Stimulated activated CD4-positive, alpha-beta T cell treated with anti-CD3 and anti-CD28 coated beads, TNF-alpha, amount 100 ng/mL, for 48 hours (primary cell): ENCODE measurements at places on chromosomes 2 and 18.

- no peak for DNase-seq
Measured at GRCh38 chr2:9030841-9031240, 27.4 kb upstream of the MBOAT2 start.

DNA sequence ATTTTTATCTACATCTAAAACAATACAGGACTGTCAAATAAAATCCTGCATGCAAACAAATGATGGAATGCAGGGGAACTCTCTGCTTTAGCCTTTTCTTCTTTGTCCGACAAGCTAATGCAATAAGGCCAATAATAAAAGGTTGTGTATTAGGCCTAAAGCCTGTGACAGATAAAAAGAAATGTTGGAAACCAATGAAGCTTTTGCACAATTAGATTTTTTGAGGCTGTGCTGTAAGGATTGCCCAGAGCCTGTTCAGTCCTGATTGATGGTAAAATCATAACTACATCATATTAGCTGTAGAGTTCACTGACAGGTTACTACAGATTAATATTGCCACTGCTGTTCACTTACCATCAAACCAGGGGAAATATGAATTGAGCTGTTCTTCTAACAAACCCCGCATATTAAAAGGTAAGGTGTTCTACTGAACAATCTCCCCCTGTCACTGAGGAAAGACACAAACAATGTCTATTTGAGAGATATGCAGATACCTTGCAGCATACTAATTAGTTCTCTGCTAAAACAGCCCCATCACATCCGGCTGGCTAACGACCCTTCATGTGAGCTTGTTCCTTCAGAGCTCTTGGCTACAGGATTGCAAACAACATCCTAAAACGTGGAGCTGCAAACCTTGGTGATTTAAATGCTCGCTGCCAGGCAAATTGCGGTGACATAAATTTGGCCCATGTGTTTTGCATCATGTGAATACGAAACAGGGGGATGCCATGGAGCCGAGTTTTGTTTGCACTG lies 305.4 kb downstream of the MTX2 start:
- DNase-seq = no peak

- DNase-seq = no peak
Measured at GRCh38 chr2:100953406-100954043, 48.6 kb upstream of the RPL31 start.

DNA sequence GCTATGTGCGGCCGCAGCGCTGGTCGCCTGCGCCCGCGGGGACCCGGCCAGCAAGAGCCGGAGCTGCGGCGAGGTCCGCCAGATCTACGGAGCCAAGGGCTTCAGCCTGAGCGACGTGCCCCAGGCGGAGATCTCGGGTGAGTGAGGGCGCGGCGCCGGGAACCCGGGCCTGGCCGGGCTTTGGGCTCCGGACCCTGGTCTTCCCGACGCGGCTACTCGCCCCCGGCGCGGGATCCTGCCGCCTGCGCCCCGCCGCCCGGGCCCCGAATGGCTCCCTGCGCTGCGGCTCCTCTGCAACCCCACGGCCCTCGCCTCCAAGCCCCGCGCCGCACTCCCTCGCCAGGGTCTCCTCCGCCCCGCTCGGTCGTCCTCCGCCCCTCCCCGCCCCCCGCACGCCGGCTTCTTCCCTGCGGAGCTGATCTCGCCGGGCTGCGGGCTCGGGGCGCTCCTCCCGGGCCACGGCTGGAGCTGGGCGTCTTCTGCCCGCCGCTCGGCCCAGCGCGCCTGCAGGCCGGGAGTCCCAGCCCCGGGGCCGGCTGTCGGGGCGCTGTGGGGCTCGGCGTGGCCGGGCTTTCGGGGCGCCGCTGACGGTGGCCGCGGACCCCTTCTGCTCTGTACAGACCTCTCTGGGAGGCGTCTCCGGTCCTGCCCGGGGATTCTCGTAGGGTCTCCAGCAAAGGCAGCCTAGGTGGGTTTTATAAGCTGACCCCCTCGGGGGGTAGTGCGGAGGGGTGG lies 652 bp downstream of the GPC1 start:
- DNase-seq = no peak

DNA sequence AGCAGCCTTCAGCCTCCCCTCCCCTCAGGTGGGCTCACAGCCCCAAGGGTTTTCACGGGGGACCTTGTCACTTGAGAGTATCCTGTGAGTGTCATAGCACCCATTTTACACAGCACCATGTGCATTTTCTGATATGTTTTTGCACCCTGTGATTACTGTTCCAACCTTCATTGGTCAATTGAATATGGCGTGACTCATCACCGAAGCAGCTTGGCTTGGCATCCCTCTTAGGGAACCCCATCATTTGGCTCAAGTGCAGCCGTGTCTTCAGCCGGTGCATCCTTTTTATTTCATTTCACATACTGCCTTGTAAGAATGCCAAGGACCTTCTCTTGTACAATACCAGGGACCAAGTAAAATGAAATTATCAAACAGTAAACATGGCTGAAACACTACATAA lies 57.6 kb downstream of the NPAS2 start:
- DNase-seq = no peak

GRCh38 chr2:26043862-26044696 lies 10.2 kb downstream of the RAB10 start:
- DNase-seq = no peak

- no peak for DNase-seq
Measured at GRCh38 chr18:21105936-21106335, 5.7 kb downstream of the ROCK1 start.

- no peak for DNase-seq
Measured at GRCh38 chr2:113977060-113977659, 87.3 kb downstream of the ACTR3 start.

GRCh38 chr2:201500534-201500933 lies 49.0 kb downstream of the STRADB start:
- DNase-seq = no peak

GRCh38 chr2:60873381-60873780 lies 8.0 kb upstream of the REL start:
- DNase-seq = no peak

DNA sequence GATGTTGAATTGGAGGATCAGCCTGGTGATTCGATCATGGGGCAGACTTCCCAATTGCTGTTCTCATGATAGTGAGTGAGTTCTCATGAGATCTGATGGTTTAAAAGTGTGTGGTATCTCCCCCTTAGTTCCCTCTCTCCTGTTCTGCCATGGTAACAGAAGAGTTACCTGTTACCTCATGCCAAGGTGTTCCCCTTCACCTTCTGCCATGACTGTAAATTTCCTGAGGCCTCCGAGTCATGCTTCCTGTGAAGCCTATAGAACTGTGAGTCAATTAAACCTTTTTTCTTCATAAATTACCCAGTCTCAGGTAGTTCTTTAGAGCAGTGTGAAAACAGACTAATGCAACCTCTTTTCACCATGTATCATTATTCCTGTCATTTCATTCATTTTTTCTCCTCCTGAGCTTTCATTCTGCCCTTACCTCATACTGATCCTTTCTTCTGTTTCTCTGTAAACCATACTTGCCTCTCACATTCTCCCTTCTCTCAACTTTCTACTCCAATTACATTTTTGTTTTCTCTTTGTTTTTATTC lies 22.0 kb downstream of the STARD6 start:
- DNase-seq = no peak

DNA sequence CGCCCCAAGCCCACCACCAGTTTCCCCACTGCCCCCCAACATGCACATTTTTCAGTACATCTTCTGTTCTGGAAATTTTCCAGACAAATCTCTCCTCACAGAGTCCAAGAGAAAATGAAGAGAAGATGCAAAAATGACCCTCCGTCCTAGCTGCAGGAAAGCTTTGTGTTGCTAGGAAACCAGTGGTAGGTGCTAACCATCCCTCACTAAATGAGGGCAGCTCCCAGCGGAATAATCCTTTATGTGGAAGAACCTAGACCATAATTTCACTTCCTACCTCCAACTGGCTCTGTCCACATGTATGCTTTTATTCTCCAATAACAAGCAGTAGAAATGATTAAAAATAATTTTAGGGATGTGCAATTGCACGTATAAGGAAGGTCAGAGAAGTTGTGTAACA lies 311.9 kb upstream of the EPHA4 start:
- DNase-seq = no peak

GRCh38 chr2:60521626-60522025 lies 31.8 kb downstream of the BCL11A start:
- no peak for DNase-seq

GRCh38 chr2:174544156-174544555 lies 53.4 kb downstream of the WIPF1 start:
- DNase-seq = no peak

DNA sequence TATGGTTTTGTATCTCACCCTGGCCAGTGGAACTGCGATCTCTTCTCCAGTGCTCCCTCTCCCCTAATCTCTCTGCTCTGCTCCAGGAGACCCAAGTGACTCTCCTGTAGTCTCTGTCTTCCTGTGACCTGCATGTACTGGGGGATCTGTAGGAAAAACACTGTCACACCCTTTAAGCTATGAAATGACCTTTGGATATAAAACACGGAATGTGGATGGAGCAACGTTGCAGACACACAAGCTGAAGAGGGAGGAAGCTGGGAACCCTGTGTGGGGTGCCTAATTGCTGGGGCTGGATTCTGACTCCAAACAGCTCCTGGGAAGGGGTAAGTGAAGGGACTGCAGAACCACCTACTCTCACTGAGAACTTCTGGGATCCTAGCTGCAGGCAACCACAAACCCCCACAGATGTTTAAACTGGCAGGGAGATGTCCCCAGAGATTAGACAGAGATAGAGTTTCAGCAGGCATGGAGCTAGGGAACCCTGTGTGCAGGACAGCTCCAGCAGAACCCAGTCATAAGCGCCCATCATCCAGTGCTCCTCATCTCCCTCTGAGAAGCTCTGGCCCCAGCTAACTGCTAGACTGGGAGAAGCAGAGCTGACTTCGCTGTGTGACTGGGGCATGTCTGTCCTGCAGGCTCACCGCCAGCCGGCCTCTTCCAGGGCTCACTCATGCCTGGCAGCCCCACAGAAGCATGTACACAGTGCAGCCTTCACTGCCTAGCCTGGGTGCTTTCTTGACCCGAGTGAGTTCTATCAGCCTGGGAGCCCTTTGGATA lies 482.7 kb upstream of the SETBP1 start:
- DNase-seq = no peak

DNA sequence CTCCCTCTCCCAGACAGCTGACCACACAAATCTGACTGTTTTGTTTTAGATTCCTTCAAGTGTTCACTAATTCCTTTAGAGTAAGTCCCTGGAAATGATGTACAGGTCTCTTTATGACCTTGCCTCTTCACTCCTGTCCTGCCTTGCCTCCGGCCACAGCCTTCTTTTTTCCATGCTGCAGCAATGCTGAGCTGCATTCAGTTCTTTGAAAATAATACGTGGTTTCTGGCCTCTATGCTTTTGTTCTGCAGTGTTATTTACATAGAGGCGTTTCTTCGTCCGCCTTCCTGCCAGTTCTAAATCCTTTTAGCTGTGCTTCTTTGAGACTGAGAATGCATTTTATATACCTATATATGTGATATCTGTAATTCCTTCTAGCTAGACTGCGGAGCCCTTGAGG lies 87.2 kb downstream of the PPP1R1C start:
- DNase-seq = no peak

- DNase-seq = no peak
Measured at GRCh38 chr2:33477473-33478468, 1.3 kb downstream of the RASGRP3 start.

DNA sequence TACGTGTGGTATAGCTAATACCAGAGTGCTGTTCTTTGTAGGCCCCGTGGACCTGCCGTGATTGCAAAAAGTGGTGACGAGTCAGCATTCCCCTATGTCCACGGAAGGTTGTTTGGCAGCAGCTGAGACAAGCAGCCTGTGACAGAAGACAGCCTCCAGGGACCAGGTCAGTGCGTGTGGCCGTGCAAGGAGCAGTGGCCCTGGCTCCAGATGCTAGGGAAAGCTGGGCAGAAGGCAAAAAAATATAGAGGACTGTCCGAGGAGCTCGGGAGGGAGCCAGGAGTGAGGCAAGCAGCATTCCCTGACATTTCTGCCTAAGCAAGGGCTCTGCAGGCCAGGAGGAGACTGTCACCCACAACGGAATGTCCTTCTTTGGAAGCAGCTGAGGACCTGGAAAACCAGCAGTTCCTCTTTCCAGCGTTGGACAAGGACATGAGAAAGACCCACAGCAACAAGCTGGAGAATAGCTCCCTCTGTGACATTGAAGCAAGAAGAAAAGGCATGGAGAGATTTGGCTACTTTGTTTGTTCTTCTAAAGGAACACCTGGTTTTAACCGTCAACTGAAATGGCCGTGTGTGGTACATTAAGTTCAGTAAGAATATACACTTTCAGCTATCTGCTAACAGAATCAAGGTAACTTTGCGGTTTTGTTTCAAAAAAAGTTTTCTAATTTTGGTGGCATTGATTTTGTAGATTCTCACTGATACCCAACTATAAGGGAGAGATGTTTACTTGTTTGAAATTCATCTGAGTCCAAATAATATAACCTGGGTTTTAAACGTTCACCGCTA lies 58.3 kb downstream of the NPAS2 start:
- no peak for DNase-seq

DNA sequence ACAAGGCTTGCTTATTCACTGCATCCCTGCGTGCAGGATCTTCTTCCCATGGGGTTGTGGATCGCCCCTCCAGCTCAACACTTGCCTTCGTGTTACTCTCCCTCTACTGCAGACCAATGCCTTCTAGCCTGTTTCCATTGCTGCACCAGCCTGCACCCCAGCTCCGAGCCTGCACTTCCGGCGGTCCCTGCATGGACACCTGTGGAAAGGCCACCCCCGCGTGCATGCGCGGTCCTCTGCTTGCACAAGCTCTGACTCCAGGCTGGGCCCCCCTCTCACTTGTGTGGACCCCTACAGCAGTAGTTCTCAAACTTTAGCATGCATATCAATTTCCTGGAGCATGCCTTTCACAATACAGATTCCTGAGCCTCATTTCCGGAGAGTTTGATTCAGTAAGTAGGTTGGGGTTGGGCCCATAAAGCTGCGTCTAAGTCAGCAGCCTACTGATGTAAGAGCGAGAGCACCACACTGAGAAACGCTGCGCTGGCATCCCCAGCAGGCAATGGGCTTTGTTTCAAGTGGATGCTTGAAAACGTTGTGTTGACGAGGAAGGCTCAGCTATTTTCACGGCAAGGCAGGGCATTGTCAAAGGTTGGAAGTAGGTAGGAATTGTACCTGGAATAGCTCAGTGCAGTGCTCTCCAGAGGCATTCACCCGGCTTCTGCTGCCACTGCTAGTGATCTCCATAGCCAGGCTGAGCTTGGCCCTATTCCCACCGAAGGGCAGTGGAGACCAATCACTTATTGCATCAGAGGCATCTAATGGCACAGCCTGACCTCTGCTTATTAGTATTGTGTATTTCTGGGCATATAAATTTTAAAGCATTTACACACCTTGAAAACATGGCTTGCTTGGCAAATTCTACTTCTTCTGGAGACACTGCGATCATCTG lies 32.6 kb downstream of the CREG2 start:
- DNase-seq = no peak

- DNase-seq = no peak
Measured at GRCh38 chr2:102258025-102258385, 53.4 kb upstream of the IL1RL1 start.

- DNase-seq = no peak
Measured at GRCh38 chr2:49259926-49260325, 105.6 kb upstream of the FSHR start.

GRCh38 chr2:174971868-174972781 lies 33.1 kb downstream of the CHN1 start:
- no peak for DNase-seq

- no peak for DNase-seq
Measured at GRCh38 chr2:100352521-100352920, 30.2 kb upstream of the LONRF2 start.
